ENCODE measurements at places on chromosomes 1 and 21. TPM values are rescaled to one million over a fixed set of nuclear protein-coding genes. Genes with fewer than 3 reads are reported as not detected.

PAQR6 gene
- total RNA-seq = 4.1 TPM

PCP4 gene
- not detected for total RNA-seq

PKLR gene
- total RNA-seq = not detected

CD1E gene
- not detected for total RNA-seq

SFN gene
- not detected for total RNA-seq

GJB4 gene
- not detected for total RNA-seq

UTS2 gene
- total RNA-seq = 31.0 TPM

EXO1 gene
- 37.7 TPM for total RNA-seq

DPYD gene
- 13.4 TPM for total RNA-seq

SPRR3 gene
- not detected for total RNA-seq

AGT gene
- 0.13 TPM for total RNA-seq

HCRTR1 gene
- total RNA-seq = not detected

MX2 gene
- total RNA-seq = not detected

ADAM30 gene
- not detected for total RNA-seq

MYOG gene
- total RNA-seq = not detected

NPHS2 gene
- total RNA-seq = not detected

VTCN1 gene
- not detected for total RNA-seq

BRDT gene
- total RNA-seq = not detected

PTPN7 gene
- total RNA-seq = 0.72 TPM

NBPF6 gene
- total RNA-seq = not detected
